ENCODE measurements at places on chromosomes 2 and 18.

DNA sequence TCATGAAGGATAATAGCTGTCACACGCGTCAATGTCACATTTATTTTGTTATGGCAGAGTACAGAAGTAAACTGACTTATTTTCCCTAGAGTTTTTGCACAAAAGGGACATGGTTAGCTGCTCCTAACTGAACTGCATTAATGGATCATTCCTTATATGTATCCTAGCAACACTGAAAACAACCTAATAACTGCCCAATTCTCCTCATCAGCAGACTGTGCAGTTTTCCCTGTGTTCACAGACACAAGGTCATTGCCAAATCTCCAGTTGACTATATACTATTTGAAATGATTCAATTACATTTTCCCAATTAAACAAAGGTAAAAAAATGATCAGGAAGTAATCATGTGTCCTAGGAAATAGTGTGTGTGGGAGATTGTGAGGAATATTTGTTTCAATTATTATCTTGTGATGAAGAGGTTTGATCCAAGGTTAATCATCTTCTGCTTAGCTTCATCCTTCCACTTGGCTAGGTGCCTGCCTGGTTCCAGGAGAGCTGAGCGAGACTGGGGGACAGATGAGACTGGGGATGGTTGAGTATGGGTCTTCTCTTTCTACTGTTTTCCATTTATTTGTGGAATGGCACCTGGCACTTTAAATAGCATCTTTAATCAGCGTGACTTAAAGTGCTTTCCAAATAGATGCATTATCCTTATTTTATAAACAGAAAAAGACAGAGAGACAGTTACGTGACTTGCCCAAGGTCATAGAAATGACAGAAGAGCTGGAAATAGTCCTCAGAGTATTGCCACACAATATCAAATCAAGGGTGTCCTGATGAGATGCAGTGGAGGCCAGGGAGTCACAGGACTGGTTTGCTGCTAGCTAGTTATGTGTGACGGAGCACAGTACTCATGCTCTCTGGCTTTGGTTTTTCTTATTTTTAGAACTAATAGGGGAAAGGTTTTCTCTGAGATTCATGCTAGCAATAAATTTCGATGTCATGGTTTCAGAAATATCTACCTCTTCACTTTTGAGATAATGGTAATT lies 335.6 kb downstream of the PIK3C3 start:
- DNase-seq, result no peak

DNA sequence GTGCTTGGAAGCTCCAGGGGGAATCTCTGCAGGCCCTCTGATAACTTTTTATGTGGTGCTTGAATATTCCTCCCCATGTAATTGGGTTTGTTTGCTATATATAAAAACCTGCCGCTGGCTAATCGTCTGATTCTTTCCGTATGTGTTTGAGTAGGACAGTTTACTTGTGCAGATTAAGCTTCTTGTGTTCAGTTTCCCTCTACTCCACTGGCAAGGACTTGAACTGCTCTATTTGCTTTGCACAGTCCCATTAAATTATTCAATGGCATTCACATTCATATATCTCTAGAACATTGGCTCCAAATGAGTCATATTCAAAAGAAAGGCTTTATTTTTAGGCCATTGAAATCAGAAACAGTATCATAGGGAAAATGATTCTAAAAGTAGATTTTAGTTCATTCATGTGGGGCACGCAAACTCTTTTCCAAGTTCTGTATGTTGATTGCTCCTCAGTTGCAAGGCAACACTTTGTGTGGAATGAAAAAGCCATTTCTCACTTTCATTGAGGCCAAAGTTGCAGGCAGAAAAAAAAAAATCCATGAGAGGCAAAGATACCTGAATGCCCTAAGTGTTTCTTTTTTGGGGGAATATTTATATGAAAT lies 1682.3 kb upstream of the PIK3C3 start:
- no peak for DNase-seq

GRCh38 chr2:121567957-121568409 lies 37.3 kb downstream of the RNU4ATAC start:
- DNase-seq, result peak; percentile 50

DNA sequence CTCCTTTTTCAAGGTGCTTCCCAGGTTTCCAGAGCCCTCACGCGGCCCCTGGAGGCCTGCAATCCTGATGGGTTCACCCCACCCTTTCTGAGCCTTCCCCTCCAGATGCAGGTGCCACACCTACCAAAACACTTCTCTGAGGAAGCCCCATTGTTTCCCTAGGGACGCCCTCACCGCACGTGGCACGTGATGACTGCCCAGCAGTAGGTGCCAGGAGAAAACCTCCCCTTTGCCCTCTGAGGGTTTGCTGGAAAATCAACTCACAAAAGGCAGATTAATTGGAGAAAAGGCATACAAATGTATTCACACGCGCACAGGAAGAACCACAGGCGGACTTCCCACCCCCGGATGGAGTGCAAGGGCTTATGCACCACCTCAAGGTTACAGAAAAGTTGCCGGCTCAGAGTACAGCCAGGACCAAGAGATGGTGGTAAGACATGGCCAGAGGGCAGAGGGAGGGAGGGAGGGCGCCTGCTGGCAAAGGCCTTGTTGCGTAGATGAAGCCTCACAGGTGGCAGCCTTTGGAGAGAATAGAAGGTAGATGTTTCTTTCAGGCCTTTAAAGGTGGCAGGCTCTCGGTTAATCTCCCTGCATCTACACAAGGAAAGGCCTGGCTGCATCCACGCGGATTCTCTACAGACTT lies 269.4 kb upstream of the RAB6C start:
- no peak for DNase-seq

DNA sequence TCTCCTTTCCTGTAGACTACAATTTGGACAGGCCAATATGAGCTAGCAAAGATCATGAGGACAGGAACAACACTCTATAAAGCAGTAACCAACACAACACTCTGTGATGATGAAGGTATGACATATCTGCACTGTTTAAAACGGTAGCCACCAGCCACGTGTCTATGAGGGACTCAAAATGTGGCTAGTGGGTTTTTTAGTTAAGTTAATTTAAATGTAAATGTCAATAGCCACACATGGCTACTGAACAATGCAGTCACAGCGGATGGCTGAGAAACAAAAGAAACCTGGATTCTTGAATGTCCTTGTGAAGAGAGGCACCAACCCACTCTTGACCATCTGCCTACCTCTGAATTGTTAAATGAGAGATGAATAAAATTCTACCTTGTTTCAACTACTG lies 33.9 kb downstream of the FANCL start:
- DNase-seq, result no peak

- DNase-seq, result no peak
These were observed 91.6 kb downstream of the INO80D start for GRCh38 chr2:205994344-205994743.

DNA sequence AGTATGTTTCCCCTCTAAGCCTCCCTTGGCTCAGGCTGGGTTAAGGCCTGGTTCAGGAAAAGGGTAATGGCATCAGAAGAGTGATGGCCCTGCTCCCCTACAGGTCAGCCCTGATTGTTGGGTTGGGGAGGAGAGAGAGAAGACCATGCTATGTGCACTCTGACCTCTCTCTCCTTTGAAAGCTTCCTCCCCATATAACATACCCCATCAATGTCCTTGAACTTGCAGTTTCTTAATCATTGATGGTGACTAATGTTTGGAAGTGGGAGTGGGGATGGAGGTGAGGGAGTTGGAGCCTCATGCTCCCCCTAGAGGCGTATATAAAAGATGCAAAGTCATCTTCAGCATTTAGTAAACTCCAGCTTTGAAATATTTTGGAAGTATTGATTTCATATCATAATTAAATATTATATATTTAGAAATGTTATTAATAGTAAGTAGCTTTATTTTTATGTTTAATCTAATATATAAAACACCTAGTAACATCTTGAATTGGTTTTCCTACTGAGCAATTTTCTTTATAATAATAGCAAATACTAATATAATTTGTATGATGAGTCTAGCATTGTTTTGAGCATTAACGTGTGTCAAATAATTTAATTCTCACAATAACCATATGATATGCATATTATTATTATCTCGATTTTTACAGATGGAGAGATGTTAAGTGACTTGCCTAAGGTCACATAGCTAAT lies 8.8 kb downstream of the PLCL1 start:
- peak; percentile 43 for DNase-seq

- no peak for DNase-seq
These were observed 123.3 kb downstream of the ACKR3 start for GRCh38 chr2:236692937-236693336.

Data from fibroblast of lung (primary cell).